ENCODE measurements at places on chromosomes 5 and 9.

- DNase-seq = no peak
These were observed 94.1 kb upstream of the ADAMTS2 start for GRCh38 chr5:179439181-179439985.

- peak; percentile 99 for DNase-seq
These were observed 407.4 kb downstream of the BRINP1 start for GRCh38 chr9:118961857-118962256.

DNA sequence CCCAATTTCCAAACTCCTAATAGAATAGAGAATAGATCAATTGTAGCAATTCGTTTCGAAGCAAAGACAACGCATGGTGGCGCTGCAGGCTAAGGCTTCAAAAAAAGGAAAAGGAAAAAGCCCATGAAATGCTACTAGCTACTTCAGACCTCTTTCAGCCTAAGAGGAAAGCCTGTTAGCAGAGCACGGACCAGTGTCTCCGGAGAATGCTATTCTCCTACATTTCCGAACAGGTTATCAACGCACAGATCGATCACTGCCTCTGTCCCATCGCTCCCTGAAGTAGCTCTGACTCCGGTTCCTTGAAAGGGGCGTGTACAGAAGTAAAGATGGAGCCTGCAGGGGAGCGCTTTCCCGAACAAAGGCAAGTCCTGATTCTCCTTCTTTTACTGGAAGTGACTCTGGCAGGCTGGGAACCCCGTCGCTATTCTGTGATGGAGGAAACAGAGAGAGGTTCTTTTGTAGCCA, at the start of gene PCDHB15:
TSS of gene PCDHB15 (plus strand) at position 146 of the 468 bp plus-strand sequence. CDS start at position 330, 184 bp downstream.
- DNase-seq = no peak

DNA sequence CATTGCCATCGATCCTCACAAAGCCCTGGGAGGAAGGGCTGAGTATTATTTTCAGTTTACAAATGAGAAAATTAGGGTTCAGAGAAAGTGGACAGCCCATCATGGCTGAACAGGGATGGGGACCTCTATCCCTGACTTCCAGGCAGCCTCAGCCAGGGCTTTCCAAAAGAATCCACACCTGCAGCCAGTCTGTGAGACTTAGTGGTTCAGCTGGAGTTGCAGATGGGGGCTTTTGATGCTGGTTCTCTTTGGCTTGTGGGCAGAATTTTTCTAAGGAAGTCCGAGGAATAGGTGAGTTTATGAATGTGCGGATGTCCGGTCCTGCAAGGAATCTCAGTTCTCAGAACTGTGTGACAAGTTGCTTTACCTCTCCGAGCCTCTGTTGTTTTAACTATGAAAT, 138.1 kb downstream of the RGS3 start:
- DNase-seq = no peak

GRCh38 chr5:67341478-67341877, 144.9 kb upstream of the CD180 start:
- no peak for DNase-seq

DNA sequence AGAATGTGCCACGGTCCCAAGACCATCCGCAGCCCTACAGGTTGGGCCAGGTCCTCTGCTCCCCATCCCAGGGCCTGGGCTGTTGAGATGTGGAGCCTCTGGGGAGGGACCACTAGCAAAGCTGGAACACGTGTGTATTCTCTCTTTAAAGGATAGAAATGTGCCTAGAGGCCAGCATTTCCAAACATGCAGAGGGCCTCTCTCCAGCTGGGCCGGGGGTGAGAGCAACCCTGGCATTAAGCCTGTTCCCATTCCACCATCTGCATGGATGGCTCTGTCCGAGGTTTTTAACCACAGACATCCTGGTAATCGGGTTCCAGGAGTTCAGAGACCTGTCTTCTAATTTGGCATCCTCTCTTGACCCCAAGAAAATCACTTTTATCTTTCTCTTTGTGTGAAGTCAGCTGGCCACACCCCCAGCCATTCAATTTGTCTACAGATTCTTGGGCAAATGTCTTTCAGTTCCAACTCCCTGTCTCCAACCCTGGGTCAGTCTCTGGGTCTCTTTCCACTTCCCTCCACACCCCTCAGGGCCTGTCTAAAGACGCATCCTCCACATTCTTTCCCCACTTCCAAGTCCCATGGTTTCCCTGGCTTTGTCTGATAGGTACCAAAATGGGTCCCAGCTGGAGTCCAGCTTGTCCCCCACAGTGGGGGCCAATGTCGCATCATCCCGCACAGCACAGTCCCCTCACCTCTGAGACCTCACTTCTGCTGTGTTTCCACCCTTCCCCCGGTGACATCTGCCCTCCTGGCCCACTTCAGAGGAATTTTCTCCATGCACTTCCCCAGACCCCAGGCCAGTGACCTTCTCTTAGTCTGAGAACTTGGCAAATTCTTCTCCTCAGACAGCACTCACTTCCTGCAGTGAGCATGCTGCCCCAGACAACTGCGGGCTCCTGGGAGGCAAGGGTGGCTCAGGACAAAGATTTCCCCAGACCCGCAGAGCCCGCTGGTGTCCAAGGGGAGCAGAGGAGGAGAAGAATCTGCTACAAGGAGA, 56.8 kb downstream of the PTPDC1 start:
- DNase-seq = no peak

DNA sequence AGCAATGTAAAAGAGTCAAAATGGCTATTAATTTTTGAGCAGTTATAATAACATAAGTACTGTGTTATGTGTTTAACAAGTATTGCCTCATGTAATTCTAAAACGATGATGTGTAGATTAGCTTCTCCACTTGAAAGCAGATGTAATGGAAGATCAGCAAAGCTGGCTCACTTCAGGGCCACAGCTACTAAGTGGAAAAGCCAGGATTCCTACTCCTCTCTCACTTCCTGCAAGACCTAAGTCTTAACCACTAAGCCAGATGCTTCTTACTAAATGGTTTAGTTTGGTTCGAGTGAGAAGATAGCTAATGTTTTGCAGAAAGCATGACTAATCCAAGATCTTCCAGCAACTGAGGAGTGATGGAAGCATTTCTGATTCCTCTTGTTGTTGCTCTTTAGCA, 15.7 kb upstream of the TNC start:
- DNase-seq = peak; percentile 86

DNA sequence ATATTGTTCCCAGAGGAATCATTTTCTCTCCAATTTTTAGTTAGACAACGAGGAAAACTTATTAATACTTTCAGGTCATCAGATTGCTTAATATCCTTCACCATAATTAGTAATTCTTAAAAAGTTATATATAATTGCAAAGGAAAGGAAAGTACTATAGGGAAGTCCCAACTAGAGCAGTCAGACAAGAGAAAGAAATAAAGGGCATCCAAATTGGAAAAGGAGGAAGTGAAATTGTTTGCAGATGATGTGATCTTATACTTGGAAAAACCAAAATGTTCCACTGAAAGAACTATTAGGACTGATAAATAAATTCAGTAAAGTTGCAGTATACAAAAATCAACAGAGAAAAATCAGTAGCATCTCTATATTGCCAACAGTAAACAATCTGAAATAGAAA, 223.5 kb upstream of the MEF2C start:
- DNase-seq = no peak

GRCh38 chr9:129478961-129479630, 141.8 kb downstream of the C9orf50 start:
- DNase-seq = no peak

DNA sequence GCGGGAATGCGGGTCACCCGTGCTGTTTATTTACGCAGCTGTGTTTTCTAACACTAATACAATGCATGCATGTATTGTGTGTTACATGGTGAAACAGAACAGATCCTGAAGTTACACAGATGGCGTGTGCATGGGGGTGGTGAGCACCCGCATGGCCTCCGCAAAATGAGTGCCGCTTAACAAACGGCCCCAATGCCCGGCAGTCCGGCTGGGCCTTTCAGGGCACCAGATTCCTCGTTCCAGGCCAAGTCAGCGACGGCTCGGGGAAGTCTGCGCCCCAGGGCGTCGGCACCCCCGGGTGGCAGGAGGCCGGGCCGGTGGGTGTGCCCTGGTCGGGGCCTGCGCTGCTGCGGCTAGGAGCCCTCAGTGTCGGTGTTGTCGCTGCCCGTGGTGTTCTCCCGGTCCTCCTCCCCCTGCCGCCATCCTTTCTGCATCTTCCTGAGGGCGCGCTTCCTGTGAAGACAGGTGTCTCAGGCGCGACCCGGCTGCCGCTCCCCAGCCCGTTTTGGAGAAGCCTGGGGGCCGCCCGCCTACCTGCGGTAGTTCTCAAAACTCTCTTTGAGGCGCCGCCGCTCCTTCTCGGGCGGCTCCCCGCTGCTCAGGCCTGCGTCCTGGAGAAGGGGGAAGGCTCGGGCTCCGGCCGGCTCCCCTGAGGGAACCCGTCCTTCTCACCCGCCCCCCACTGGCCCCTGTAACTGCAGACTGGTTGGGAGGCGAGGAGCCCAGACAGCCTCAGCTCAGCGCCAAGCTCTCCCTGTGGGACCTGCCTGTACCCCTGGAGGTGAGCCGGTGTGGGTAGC, 605 bp upstream of the DNLZ start:
- no peak for DNase-seq

GRCh38 chr9:22108581-22109370, 99.7 kb upstream of the CDKN2B start:
- no peak for DNase-seq

- DNase-seq = no peak
These were observed 1051.3 kb upstream of the DMAC1 start for GRCh38 chr9:8850914-8851313.
